ENCODE measurements at places on chromosomes 16 and 17.

GRCh38 chr17:58811290-58811689 is 55.6 kb downstream of the PPM1E start:
- DNase-seq = no peak

GRCh38 chr16:47888142-47888541 is 267.7 kb downstream of the ABCC12 start:
- DNase-seq = no peak

DNA sequence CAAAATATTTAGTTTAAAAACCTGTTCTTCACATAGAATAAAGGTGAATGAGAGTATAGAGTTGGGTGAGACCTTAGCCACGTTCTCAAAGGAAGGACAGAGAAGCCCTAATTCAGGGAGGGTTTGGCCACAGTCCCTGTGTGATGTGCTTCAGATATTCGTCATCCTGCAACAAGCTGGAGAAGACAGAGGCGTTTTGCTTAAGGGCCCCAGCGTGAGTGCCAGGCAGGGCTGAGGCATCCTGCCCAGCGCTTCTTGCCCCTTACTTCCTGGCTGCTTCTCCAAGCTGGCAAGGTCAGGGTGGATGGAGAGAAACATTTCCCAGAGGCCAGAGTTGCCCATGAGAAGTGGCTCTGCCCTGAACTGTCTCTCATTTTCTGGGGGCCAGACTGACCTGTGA is 46.9 kb downstream of the AXIN2 start:
- no peak for DNase-seq

DNA sequence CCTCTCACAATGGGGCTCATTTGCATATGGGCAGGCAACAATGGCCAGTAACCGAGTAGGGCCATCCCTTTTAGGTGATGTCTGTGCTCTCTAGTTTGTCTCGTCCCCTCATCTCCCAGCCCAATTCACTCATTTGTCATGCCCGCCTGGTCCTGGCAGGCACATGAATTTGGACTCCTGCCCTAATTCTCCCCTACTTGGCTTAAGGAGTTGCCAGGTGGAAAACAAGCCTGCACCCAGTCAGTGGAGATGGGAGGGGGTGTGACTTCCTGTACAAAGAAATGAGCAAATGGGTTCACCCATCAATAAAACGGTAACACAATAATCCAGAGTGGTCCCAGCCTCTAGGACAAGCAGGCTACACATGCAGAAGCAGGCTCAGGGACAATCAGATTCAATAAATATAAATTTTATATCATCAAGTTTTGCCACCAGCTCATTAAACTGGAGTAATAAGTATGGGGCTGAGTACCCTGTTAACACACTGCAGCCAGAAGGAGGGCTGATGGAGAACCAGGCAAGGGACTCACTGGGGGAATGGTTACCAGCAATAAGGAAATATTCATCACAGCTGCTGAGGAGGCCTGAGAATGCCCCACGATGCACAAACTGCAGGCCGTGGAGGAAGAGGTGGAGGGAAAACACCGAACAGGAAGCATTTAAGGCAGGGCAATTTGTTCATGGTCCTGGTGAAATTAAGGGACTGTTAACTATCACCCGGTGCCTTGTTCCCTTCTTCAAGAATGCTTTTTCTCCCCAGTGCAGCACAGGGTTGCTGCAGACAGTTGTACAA is 84.4 kb upstream of the GPRC5B start:
- DNase-seq = no peak

- no peak for DNase-seq
Measured at GRCh38 chr16:85129876-85130704, 17.8 kb upstream of the CIBAR2 start.

GRCh38 chr17:19418251-19418992 is 7.4 kb downstream of the RNF112 start:
- DNase-seq = no peak

- no peak for DNase-seq
Measured at GRCh38 chr17:38743556-38744171, 4.5 kb downstream of the PCGF2 start.

- DNase-seq = no peak
Measured at GRCh38 chr17:9880582-9880999, 24.5 kb downstream of the RCVRN start.

DNA sequence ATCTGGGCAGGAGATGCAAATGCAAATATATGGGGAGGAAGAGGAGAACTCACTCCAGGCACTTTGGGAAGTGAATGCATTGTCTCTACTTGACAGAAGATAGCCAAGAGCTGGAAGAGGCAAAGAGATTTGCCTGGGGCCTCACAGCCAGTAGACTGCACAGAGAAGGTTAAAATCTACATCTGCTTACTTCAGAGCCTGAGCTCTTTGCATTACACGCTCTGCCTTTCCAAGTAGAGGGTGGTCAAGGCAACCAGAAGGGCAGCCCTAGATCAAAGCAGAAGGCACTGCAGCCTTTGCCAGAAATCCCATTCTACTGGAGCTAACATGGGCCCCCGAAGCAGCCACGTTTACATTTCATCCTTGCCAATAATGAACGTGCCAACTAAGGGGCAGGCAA is 407.2 kb upstream of the CCL2 start:
- no peak for DNase-seq

DNA sequence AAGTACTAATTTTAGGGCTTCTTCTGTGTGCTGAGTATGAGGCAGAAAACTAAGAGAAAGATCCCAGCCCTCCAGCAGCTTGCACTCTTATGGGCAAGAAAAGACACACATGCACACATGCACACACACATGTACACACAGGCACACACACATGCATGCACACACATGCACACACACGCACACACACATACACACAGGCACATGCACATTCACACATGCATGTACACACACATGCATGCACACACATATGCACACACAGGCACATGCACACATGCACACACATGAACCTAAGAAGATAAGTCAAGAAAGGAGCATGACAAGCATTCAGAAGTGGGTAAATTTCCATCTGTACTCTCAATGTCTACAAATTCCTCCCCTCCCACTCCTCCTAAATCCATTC is 130.2 kb downstream of the IRX3 start:
- DNase-seq = no peak

DNA sequence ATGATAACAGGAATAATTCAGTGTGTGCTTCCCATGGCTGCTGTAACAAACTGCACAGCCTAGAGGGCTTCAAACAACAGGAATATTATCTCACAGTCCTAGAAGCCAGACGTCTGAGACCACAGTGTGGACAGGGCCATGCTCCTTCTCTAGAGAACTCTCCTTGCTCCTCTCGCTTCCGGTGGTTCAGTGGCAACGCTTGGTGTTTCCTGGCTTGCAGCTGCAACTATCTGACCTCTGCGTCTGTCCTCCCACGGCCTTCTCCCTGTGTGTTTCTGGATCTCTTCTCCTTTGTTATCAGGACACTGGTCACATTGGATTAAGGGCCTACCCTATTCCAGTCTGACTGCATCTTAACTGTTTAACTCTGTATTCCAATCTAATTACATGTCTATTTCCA is 414.3 kb downstream of the MAF start:
- no peak for DNase-seq

GRCh38 chr17:55705847-55706246 is 16.8 kb downstream of the TMEM100 start:
- DNase-seq = no peak

- no peak for DNase-seq
Measured at GRCh38 chr16:74450236-74450635, 29.0 kb upstream of the CLEC18B start.

GRCh38 chr16:62208934-62209333 is 172.7 kb upstream of the CDH8 start:
- no peak for DNase-seq

DNA sequence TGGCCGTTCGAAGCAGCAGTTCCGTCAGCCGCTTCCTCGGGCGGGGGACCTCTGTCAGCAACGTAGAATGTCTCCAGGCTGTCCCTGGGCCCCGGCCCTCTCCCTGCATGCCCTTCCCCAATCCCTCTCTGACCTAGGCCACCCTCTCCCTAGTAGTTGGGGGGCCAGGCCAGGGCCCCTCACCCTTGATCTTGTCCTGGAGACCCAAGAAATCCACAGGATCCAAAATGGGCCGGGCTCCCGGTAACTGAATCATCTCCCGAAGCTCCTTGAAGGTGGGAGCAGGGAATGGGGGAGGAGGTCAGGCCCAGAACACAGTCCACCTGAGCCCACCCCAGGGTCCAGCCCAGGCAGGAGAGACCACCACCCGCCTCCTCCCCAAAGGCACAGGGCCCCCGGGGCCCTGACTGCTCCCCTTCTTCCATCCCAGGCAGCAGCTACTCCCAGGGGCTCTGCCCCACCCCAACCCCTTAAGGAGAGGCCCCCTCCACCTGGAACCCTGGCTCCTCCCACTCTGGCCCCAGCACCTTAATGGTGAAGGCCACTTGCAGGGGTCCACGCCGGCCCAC is 4.7 kb upstream of the GRIN2C start:
- DNase-seq = no peak

- no peak for DNase-seq
Measured at GRCh38 chr17:35372846-35373533, 431 bp downstream of the SLFN11 start.

DNA sequence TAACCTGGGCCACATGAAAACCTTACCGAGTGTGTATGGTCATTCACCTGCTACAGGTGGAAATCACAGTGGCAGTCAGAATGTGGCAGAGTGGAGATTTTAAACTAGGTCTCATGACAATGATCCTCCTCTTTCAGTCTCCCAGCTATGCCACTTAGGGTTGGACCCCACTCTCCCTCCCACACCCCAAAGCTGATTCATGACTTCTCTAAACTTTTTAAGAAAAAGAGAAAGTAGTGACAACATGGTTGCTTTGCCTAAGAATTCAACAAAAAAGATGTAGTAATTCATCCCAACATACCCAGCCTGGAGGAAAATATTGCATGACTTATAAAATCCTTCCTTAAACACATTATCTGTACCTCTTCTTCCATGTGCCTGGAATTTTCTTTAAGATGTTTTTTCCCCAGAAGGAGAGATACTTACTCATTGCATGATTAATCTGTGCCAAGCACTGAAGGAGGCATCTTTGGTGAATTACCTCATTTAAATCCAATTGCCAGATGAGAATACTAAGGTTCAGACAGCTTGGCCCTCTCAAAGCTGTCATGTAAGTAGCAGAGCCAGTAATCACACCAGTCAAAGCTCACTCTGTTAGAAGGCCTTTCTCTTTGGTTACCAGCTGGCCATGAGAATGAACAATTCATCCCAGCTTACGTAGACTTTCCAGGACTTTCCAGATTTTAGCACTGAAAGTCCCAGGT is 119.9 kb downstream of the COPRS start:
- no peak for DNase-seq

GRCh38 chr17:16301963-16302855 is 51.1 kb downstream of the CENPV start:
- DNase-seq = no peak

GRCh38 chr17:63841350-63842172 is 924 bp downstream of the SMARCD2 start:
- no peak for DNase-seq

DNA sequence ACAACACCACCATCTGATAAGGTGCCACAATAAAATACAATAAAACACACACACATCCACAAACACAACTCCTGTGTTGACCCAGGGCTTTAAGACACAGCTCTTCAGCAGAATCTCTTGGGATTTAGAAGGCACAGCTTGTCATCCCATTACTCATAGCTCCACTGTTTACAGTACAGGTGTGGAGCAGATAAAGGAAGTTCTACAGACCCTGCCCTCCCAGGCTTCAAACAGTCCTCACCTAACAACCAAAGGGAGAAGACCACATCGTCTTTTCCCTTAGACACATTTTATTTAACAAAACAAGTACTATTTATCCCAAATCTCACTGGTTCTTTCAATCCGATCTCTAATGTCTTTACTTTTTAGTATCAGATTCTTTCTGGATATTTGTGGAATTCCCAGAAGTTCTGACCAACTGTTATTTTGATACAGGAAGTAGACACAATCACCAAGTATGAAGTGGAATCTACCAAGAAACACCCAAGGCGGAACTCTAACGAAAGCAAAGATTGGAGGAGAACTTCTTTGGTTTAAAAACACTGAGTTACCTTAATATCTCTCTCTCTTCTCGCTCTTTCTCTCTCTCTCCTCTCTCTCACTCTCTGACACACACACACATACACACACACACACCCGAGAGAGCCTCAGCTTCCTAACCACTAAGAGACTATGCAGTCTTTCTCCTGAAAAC is 46.1 kb downstream of the CYTH1 start:
- no peak for DNase-seq

GRCh38 chr17:19018600-19018950 is 14.0 kb upstream of the FAM83G start:
- DNase-seq = no peak

- no peak for DNase-seq
Measured at GRCh38 chr16:23081675-23082119, 67.6 kb downstream of the USP31 start.

DNA sequence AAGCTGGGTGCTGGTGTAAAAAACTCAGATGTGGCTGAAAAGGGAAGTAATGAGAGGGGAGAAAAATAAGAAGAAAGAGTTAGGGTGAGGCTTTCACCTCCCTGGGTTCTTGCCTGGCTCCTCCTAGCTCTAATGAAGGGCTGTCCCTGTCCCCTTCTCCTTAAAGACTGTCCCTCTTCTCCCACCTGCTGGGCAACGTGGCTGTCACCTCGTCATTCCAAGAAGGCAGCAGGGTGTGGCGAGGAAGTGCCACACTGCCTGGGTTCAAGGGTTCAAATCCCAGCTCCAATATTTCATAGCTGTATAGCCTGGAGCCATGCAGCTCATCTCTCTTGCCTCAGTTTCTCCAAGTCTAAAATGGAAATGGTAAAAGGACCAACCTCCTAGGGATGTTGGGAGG is 122.5 kb upstream of the CACNG5 start:
- no peak for DNase-seq

DNA sequence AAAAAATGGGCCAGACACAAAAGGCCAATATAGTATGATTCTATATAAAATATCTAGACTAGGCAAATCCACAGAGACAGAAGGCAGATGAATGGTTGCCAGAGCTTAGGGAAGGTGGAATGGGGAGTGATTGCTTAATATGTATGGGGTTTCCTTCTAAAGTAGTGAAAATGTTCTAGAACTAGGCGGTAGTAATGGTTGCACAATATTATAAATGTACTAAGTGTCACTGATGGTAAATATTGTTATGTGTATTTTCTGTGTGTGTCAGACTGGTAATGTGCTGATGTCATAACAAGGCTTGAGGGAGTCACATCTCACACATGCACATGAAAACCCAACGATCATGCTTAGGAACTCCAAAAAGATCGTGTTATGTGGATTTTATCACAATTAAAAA is 106.9 kb upstream of the SIAH1 start:
- DNase-seq = no peak
